ENCODE measurements at places on chromosomes 3 and 15.

GRCh38 chr3:160678292-160678842 lies 1.4 kb downstream of the ARL14 start:
- DNase-seq = no peak

- DNase-seq = peak; percentile 22
These were observed at the start of gene CACNA1D for GRCh38 chr3:53493963-53494791. Gene CACNA1D, plus strand, starts transcription at chr3:53494611. Its CDS starts 556 bp downstream, at chr3:53495167.

GRCh38 chr15:95840855-95841254 lies 489.6 kb upstream of the NR2F2 start:
- no peak for DNase-seq

- DNase-seq = no peak
These were observed 160.5 kb downstream of the GREM1 start for GRCh38 chr15:32878342-32878741.

DNA sequence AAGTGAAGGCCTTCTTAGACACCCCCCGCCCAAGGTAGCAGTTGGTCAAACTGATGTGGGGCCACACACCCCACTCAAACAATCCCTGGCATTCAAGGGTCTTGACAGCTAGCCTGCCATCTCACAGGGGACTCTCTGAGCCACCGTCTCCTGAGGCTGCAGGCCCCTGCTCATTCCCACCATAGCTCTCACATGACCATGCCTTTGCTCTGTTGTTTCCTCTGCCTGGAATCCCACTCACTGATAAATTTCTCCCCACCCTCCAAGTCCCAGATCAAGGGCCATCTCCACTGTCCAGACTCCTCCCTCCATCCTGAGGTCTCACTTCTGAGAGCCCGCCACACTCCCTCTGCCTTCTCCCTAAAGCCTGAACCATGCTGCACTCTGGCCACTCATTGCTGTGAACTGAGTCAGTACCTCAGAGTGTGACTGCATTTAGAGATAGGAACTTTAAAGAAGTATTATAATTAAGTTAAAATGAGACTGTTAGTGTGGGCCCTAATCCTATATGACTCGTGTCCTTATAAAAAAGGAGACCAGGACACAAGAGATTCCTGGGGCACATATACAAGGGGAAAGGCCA lies 10.0 kb downstream of the WNT7A start:
- no peak for DNase-seq

DNA sequence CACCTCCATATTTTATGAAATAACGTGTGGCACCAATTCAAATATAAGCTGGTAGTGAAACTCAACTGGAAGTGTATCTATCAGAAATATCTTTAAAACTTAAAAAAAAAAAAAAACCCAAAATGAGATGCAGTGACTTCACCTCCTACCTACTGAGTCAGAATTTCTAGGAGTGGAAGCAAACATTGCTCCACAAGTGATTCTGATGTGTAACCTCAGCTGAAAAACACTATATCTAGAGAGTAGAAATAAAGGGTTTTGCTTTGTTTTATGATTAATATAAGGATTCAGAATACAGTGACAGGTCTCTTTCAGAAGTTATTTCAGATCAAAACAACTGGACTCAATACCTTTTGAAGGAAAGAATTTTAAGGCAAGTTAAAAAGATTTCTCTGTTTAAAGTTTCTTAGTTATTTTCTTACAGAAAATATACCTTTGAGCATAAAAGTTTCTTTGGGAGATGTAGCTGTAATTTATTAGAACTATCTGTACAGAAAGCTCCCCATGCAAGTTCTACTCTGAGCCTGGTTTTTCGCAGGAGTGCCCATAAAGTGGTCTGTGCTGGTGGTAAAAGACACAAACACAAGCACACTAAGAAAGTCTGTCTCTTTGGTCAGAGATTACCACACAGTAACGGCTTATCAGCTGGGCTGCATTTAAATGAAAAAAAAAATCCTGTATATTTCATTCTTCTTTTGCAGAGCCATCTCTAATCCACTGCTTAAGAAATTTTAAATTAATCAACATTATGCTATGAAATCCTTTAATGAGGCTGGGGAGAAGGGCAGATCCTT lies 59.9 kb upstream of the PPIB start:
- DNase-seq = no peak

DNA sequence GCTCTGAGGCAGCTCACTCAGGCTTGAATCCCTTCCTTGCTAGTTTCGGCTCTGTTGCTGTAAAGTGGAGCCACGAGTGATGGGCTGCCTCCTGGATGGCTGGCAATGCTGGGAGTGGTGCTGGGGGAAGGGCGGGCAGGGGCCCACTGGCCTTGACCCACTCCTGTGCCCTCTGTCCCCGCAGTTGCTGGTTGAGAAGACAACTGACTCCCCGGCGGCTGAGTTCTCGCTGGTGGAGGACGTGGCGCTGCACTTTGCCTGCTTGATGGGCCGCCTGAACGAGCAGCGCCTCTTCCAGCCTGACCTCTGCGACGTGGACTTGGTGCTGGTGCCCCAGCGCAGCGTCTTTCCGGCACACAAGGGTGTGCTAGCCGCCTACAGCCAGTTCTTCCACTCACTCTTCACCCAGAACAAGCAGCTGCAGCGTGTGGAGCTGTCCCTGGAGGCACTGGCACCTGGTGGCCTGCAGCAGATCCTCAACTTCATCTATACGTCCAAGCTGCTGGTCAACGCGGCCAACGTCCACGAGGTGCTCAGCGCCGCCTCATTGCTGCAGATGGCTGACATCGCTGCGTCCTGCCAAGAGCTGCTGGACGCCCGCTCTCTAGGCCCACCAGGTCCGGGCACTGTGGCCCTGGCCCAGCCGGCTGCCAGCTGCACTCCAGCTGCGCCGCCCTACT lies 4.7 kb downstream of the ZBTB47 start:
- no peak for DNase-seq

GRCh38 chr3:86984271-86984670 lies 6.7 kb downstream of the VGLL3 start:
- DNase-seq = no peak

- no peak for DNase-seq
These were observed 165.7 kb upstream of the TSC22D2 start for GRCh38 chr3:150242220-150242936.

DNA sequence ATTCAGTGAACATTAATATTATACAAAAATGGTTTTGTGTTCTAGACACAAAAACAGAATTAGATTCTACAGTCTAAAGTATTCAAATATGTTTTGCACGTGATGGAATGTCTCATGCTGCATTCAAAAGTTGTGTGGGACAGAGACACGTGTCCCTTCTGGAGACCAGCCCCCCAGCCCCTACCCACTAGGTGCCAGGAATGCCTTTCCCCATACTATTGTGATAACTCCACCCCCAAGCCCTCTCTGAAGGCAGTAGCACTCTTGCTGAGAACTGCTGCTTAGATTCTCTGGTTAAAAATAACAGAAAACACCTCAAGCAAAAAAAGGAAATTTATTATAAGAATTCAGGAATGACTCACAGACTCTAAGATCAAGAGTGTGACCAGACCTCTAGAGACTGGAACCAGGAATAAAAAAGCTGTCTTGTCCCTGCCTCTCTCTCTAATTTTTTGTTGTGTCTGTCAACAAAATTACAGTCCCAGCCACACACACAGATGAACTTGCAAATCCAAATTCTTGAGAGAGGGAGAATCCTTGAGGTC lies 57.7 kb downstream of the PXYLP1 start:
- no peak for DNase-seq

DNA sequence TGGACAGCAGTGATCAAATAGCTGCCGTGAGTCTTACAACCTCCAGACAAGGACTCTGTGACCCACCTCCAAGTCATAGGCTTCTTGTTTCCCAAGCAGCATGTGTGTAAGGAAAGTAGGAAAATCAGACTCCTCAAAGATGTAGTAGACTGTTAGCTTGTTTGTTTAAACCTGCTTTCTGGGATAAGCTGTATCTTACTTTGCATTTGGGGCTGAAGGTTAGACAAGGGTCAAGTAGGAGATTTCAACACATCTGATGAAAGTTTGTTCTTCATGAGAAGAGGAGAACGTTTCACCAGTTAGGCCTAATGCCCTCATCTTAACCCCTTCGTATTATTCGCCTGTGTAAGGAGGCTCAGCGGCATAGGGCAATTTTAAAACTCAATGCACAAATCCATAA lies 756.4 kb upstream of the NR2F2 start:
- no peak for DNase-seq

DNA sequence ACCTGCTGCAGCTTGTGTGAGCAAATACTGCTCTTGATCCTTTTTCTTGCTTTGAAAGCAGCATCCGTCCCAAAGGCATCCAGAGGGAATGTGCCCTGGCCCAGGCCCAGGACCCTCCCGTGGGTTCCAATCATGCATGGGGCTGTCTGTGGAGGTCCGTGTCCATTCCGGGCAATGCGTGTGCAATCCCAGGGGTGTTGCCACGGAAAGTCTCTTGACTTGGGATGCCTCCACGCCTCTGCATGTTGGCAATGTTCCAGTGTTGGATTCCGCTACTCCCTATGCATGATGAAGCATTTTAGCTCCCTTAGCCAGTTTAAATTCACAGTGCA lies 105.7 kb downstream of the SNRPN start:
- no peak for DNase-seq

- DNase-seq = no peak
These were observed 145.4 kb downstream of the PDZRN3 start for GRCh38 chr3:73479325-73479724.

GRCh38 chr15:89330881-89331595 lies 3.6 kb downstream of the POLG start:
- no peak for DNase-seq

DNA sequence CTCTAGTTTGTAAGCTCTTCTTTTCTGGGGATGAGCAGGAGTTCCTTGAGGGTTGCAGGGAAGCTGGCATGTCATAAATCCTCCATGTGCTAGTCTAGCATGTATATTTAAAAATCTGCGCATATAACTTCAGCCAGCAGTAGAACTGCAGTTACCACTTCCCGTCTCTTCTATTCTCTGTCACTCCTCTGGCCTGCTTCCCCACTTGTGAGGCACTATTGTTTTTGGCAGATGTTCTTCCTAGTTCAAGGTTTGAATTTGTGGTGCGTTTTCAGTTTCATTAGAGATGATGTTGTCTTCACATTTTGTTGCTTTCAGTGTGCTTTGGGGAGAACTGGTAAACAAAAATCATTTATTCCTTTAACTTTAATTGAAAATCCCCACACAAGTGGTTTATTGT lies 169.1 kb upstream of the ZPLD1 start:
- no peak for DNase-seq

DNA sequence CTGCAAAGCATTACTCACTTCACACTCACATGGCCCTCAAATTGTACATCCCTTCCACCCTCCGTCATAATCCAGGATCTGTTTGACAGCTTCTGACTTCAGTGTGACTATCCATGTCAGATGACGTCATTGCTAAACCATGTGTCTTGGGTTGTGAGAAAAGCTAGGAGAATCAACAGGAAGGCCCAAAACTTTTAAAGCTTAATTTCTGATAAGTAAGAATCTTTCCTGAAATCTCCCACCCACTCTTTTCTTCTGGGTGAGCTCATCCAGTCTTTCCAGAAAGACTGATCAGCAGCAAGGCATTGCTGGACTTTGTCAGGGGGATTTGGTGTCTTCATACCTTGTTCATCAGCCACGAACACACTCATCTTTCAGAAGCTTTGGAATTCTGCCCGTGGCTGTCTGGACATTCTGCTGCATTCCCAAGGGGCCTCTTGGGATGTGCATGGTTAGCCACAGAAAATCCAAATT lies 11.5 kb upstream of the LMCD1 start:
- DNase-seq = no peak

DNA sequence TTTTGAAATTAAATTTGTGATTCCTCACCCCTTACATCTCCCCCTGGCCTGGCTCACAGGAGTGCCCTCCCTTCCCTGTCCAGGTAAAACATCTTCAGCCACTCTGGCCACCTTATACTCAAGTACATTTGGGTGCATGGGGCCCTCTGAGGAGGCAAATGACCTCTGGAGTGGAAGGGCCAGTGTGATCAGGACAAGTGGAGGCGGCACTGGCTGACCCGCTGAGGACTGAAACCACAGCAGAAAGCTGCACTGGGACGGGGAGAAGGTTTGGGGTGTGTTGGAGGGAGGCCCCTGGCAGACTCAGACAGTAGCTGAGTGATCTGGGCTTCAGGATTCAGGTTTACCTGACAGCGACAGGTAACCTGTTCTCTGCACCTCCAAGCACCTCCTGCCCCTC lies 24.2 kb downstream of the HES1 start:
- DNase-seq = no peak

DNA sequence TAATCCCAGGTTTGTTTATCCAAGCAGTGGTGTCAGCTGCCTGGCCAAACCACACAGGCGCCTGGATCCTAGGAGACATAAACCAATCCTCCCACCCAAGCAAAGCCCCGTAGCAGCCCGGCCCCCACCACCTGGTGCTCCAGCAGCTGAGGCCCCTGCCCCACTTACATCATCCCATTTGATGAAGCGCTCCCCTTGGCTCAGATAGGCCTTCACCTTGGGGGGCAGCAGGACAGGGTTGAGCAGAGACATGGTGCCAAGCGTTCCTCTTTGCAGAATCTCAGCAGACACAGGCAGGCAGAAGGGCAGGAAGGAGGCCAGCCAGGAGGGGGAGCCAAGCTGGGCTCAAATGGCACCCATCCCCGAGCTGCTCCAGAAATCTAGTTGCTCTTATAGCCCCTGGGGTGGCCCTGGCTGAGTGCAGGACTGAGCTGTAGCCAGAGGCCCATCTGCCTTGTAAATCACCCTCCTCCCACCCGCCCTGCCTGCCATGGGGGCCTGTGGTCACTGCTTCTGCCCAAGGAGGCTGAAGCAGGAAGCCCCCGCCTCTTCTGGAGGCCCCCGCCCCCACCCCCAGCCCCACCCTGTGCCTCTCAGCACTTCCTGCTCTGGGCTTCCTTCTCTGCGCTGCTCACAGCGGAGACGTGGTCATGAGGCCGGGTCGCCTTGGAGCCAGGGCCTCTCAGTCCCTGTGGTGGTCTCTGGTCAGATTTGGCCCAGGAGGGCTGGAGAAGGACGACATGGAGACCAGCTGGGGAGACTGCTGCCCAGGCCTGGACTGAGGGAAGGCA lies at the start of gene PLCB2:
PLCB2 (minus strand) TSS at position 515 of the 791 bp plus-strand sequence; CDS start at position 252, 263 bp downstream.
- DNase-seq = peak; percentile 72

DNA sequence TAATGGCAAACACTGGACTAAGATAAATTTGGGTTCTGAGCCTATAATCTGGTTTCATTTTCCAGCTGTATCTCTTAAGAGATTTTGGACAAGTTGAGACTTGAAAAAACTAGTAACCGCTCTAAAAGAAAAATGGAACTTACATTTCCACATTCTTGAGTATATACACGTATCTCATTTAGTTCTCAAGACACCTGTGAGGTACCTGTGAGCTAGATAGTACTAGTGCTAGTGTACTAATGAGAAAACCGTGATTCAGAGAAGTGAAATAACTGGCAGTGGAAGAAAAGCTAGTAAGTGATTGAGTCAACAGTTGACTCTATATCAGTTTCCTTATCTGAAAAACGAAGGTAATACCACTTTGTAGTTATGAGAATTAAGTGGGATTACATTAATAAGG lies 62.2 kb upstream of the PAQR5 start:
- DNase-seq = no peak

DNA sequence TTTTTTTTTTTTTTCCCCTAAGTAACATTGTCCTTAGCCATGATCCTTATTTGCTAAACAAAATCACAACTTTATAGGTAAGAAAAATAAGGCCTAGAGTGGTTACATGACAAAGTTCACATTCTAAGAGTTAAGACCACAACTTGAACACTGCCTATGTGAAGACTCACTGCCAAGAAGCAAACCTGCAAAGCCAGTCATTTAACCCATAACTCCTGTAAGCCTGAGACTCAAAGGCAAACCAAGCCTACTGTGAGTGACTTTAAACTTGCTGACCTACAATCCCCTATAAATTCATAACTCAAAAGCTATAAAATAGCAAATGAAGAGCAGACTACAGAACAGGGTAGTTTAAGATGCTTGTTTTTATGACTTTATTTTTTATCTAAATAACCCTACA lies 12.9 kb upstream of the ANKRD28 start:
- DNase-seq = no peak

- no peak for DNase-seq
These were observed 9.9 kb downstream of the PDIA5 start for GRCh38 chr3:123076496-123077418.

Measured in activated naive CD4-positive, alpha-beta T cell treated with anti-CD3 and anti-CD28 coated beads, Interleukin-2, amount 50 U/mL, for 72 hours (primary cell).